ENCODE measurements at places on chromosomes 7 and 10. TPM values are rescaled to one million over a fixed set of nuclear protein-coding genes. Genes with fewer than 3 reads are reported as not detected.

Gene RALA
- 29.9 TPM for total RNA-seq

Gene STOX1
- 1.1 TPM for total RNA-seq

Gene NPFFR1
- not detected for total RNA-seq

Gene LRRC18
- total RNA-seq: not detected

Gene ADAM12
- total RNA-seq: 4.1 TPM

Gene STEAP1B
- not detected for total RNA-seq

Gene TRDMT1
- total RNA-seq: 4.2 TPM

Gene SAMD8
- 12.8 TPM for total RNA-seq

Gene TMEM140
- total RNA-seq: 0.97 TPM

Gene BICC1
- total RNA-seq: 20.5 TPM

Gene ANKRD2
- total RNA-seq: 6.4 TPM

Data from A549 treated with ZK216348 at 1 μM for 4 hours (cell line).